ENCODE measurements at places on chromosomes 5 and 9. TPM values are rescaled to one million over a fixed set of nuclear protein-coding genes. Genes with fewer than 3 reads are reported as not detected.

DNA sequence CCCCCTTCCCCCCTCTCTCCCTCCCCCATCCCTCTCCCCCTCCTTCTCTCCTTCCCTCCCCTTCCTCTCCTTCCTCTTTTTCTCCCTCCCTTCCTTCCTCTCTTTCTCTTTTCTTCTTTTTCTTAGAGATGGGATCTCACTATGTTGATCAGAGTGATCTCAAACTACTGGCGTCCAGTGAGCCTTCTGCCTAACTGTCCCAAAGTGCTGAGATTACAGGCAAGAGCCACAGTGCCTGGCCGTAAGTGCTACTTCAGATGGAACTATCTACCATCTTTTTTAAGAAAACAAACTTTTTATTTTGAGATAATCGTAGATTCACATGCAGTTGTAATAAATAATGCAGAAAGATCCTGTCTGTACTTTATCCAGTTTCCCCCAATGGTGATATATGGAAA is 6.3 kb downstream of the RCL1 start:
- no peak for DNase-seq

- no peak for DNase-seq
Measured at GRCh38 chr5:160787240-160787639, 64.8 kb downstream of the ATP10B start.

DNA sequence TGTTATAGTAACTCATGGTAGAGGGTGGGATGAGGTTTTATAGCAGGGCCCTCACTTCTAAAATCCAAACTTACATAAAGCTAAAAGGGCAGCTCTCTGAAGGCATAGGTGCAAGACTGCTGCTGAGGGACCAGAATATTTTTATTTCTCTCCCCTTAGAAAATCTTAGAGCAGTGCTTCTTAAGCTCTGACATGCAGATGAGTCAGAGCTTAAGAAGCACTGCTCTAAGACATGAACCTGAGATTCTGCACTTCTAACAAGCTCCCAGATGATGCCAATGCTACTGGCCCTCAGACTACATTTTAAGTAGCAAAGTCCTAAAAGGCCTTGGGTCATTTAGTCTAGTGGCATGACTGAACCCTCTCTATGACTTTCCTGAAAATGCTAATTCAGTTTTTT is 97.6 kb upstream of the SPRY4 start:
- DNase-seq = no peak

The ZFP2 gene
- total RNA-seq = 1.1 TPM

DNA sequence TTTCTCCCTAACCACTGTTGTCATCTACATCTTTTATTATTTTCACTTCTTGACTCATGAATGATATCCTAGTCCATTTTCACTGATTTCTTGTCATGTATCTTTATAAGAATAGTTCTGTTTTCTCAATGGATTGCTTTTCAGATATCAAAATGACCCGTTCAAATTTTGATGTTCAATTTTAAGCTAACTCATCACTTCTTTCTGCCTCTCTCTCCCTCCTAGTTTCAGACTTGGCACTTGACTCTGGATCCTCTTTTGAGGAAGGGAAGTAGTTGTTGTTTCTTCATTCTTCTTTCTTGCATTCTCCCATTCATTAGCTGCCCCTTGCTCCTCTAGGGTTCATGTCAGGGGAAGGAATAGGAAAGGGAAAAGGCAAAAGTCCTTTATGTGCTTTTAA is 23.7 kb downstream of the CSNK1G3 start:
- no peak for DNase-seq

GRCh38 chr5:113022661-113023060 is 46.1 kb downstream of the DCP2 start:
- no peak for DNase-seq

DNA sequence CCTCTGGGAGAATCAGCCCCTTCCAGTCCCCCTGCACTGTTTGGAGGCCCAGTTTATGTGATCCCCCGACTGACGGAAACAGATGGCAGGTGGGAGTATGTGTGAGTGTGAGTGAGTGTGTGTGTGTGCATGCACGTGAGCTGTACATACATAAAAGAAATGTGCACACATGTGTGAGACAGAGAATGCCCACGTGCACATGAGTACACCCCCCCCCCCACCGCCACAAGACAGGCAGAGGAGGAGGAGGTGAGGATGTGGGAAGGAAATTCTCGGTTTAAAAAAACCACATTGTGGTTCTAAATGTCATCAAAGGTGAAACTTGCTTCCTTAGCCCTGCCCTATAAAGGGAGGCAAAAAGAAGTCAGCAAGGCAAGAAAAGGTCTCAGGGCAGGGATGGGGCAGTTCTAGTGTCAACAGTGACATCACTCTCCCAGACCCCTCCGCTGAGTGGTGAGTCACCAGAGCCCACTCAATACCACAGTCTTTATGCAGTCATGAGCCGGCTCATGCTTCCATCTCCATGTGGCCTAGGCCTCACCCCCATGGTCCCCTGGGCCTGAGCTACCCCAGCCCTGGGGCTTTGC is 79.2 kb upstream of the HSPA9 start:
- no peak for DNase-seq

The ITK gene
- total RNA-seq = 3.4 TPM

GRCh38 chr5:120082316-120083068 is 381.6 kb upstream of the PRR16 start:
- DNase-seq = no peak

DNA sequence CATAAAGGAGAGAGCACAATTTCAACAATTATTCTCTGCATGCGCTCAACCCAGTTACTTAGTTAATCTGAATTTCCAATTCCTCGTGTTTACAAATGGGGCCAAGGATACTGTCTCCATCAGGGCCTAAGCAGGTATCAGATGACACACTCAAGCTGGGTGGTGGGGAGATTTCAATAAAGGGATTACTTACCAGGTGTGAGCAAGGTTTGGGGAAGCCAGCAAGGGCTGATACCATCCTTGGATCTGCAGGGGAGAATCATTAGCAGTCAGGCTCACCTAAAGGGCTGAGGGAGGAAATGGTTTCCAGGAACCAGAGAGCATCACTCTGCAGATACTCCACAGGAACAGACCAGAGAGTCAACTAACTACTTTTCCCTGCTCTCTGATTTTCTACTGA is 487.1 kb downstream of the NTRK2 start:
- DNase-seq = no peak

The TMC1 gene
- total RNA-seq = not detected

GRCh38 chr9:76036762-76037161 is 146.3 kb downstream of the PCSK5 start:
- no peak for DNase-seq

The SMIM15 gene
- total RNA-seq = 23.9 TPM

DNA sequence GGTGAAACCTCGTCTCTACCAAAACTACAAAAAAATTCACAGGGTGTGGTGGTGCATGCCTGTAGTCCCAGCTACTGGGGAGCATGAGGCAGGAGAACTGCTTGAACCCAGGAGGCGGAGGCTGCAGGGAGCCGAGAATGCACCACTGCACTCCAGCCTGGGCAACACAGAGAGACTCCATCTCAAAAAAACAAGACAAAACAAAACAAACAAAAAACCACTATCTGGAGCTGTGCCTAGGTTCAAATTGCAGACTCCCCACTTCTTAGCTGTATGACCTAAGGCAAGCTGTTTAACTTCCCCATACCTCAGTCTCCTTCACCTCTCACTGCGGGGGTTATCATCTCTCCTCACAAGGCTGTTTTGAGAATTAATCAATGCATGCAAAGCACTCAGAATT is 68.0 kb downstream of the MAPKAP1 start:
- no peak for DNase-seq

DNA sequence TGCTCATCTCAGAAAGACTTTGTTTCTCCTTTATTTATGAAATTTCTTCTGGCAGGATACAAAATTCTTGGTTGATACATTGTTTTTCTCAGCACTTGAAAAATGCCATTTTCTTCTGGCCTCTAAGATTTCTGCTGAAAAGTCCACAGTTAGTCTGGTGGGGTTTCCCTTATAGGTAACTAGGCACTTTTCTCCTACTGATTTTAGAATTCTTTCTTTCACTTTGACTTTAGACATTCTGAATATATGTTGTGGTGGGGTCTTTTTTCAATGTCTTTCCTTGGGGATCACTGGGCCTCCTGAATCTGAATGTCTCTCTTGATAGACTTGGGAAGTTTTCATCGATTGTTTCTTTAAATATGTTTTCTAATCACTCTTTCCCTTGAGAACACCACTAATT is 79.6 kb downstream of the CETN3 start:
- DNase-seq = no peak

The KIAA0825 gene
- total RNA-seq = 4.3 TPM

DNA sequence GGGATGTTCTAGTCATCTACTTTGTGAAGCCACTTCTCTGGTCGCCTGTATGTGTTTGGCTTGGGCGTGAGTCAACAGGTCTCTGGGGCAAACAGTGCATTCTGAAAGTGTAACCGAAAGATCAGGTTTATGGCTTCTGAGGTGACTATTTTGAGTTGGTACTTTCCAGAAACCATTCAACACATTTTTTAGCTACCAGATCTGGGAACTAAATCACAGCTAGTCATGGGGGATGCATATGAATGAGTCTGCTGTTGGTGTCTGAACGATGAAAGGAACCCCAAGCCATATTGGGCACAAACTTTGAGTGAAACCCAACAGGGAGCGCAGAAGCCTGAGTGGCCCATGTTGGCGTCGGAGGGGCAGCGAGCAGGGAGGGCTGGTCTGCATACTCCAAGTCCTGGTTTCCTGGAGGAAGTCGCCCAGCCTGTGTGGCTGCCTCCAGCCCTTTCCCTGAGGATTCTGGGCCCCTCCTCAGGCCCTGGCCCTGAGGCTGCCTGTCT is 35.3 kb downstream of the UBE2QL1 start:
- no peak for DNase-seq

GRCh38 chr9:129346046-129346445 is 168.0 kb upstream of the IER5L start:
- DNase-seq = no peak

The CRHBP gene
- 3.2 TPM for total RNA-seq

DNA sequence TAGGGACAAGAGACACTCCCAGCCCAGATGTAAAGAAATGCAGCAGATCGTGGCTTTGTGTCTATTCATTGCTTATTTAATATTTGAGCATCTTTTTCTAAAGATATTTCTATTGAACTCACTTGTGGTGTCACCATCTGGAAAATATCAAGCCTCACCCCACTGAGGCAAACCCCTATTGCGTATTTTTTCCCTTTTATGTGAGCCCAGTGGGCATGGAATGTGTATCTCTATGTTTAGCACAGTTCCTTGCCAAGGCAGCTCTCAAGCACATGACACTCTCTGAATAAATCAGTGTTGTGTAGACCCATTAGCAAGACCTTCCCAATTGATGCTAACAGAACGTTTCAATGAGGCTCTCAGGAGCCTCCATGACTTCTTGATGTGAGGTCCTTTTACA is 81.6 kb downstream of the TMEM174 start:
- DNase-seq = no peak

DNA sequence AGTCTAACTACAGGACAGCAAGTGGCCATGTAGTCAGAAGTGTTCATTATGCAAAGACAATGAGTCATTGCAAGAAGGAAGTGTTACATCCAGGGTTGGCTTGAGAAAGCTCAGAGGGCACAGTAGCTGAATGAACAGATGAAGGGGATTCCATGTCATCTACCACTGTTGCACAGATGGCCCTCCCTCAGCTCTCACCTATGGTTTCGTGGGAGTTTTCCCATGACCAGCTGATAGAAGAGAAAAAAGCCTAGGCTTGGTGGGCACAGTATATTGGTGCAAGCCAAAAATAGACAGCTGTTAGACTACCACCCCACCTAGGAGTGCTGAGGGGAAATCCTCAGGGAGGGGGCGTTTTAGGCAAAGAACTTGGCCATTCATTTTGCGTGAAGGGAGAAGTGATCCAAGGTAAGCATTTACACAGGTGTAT is 217.0 kb downstream of the DMRT2 start:
- no peak for DNase-seq

GRCh38 chr5:107058235-107058634 is 612.5 kb downstream of the EFNA5 start:
- DNase-seq = no peak

DNA sequence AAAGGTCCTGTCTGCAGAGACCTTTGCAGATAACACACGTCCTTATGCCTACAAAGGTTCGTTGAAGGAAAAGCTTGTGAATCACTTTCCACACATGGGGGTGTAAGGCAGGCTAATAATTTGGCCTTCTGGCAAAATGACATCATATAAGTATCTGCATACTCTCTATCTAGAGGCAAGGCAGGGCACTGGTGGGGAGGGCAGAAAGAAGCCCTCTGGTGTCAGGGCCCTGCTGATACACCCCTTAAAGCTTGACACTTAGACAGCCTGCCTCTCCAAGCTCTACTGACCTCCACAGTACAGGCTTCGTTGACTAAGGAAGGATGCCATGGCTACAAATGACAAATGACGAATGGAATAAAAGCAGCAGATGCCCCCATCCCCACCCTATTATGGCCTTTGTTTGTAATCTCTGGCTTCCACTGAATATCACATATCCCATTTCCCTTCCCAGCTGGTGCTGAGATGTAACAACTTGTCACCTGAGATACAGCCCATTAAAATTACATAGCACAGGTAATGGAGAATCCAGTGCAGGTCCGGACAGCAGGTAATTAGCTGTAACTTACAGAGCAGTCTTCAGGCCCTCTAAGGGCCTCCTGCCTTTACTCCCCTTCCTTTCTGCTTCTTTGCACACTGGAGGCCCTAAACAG is 76.9 kb upstream of the IFNK start:
- DNase-seq = no peak

GRCh38 chr9:20351715-20352114 is 270.6 kb downstream of the MLLT3 start:
- no peak for DNase-seq

The IFNA16 gene
- total RNA-seq = not detected

DNA sequence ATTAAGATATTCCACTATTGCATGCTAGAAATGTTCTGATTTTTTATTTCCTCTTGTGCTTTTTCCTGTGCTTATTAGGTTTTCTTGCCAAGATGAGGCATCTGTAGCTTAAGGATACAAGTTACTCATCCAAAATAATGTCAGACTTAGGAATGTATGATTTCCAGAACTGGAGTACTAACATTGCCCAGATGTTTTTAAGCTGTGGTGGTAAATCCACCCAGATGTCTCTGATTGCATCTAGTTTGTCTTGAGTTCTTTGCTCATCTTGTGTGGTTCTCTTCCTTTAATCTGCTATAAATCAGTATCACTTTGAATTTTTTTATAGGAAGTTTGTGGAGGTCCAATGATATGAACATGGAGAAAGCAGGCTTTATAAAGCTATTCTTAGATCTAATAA is 337.5 kb upstream of the ZNF608 start:
- DNase-seq = no peak

DNA sequence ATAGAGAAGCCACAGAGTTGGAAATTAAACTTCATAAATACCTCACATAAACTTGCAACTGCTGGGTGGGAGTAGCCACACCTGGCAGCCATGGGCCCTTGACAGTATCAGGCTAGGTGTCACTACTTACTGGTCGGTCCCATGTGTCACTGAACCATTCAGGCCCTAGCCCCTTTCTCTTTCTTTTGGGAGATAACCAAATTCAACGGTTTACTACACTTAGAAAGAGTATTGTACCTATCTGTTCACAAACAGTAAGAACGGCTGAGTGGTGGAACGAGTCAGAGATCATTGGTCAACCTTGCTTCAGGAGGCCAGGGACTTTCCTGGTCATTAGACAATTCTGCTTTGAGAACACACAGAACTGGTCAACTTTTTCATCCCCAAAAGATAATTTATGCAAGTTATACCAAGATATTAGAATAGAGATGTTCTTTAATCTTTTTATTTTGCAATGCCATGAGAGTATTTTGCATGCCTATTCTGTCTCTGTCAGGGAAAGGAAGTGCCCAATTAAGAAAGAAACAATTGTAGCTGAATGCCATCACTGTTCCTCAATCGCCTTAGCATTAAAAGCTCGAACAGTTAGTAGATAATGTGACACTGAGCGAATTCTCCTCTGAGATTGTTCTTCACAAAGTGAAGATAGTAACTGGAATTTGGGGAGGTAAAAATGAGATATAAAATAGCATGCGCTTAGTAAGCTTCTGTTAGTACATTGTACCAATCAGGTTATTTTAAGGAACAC is 50.9 kb downstream of the GOLPH3 start:
- no peak for DNase-seq

The PCDHGC3 gene
- total RNA-seq = 99.9 TPM
